Caco-2 (cell line): ENCODE measurements at places on chromosomes 12 and 14. TPM values are rescaled to one million over a fixed set of nuclear protein-coding genes. Genes with fewer than 3 reads are reported as not detected.
A peak's percentile ranks its signal among the peaks of the same experiment; 100 is the strongest.

GRCh38 chr14:100725587-100726387 is 905 bp upstream of the DLK1 start:
- H3K27ac ChIP-seq, result no peak overlapping the region
- H3K4me3 ChIP-seq, result no peak overlapping the region
- DNase-seq, result no peak
- no peaks in the 10 kb centered on the region for H3K36me3 ChIP-seq

DNA sequence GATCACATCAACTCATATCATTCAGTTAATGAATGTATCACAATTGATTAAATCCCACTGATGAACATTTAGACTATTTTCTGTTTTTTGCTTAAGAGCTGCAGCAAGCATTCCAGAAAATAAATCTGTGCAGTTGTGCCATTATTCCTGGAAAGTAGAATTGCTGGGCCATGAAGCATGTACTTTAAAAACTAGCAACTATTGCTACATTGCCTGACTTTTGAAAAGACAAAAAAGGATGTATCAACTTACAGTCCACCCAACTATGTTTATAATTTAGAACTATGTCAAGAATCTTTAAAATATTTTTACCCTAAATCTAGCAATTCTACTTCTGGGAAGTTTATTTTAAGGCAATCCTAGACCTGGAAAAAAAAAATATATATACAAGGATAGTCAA is 33.4 kb upstream of the ERGIC2 start:
- no peak overlapping the region for H3K27ac ChIP-seq
- no peaks in the 10 kb centered on the region for H3K4me1 ChIP-seq
- H3K4me3 ChIP-seq, result no peak overlapping the region
- no peaks in the 10 kb centered on the region for H3K36me3 ChIP-seq
- no peak for DNase-seq

DNA sequence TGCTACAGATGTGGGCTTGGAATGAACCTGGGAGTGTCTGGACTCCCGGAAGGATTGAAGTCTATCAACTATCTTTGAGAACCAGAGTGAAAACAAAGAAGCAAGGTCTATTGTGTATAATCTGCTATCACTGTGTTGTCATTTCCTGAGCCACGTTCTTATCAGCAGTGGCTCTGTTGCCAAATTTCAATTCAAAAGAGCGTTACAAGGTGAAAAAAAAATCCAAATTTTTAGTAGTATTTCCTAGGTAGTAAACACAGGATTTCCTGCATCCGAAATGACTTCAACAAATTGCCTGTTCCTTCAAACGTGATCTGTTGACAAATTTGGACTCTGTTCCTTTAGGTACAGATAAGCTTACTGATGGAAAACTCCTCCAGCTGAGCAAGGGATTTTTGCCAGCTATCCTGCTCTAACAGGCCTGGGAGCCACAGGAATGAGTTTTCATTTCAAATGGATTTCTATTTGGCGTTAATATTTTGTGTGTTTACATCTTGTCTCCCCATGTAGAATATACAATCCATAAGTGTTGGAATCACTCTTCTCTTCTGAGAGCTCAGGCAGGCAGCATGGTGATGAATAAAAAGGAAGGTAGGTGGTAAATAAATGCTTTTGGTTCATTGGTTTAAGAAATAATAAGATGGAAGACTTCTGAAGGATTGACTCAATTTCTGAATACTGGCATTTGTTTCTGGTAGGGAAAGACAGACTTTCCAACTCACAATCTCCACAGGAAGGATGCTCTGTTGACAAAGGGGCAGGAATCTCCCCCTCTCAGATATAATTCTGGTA is 58.5 kb downstream of the GPR135 start:
- no peak overlapping the region for H3K4me3 ChIP-seq
- no peak overlapping the region for H3K27ac ChIP-seq
- H3K4me1 ChIP-seq, result peaks cover 11% of the 10 kb centered on the region
- no peak for DNase-seq

GRCh38 chr14:93862265-93862664 is 64.9 kb upstream of the FAM181A start:
- H3K36me3 ChIP-seq, result no peaks in the 10 kb centered on the region
- H3K27me3 ChIP-seq, result no peaks in the 10 kb centered on the region; the same call in 1 of the 2 replicates
- H3K4me3 ChIP-seq, result no peak overlapping the region

GRCh38 chr14:21989090-21989489 is 315.5 kb upstream of the OR4E1 start:
- H3K27ac ChIP-seq, result no peak overlapping the region
- no peaks in the 10 kb centered on the region for H3K27me3 ChIP-seq
- H3K4me1 ChIP-seq, result no peaks in the 10 kb centered on the region
- no peak overlapping the region for H3K4me3 ChIP-seq

DNA sequence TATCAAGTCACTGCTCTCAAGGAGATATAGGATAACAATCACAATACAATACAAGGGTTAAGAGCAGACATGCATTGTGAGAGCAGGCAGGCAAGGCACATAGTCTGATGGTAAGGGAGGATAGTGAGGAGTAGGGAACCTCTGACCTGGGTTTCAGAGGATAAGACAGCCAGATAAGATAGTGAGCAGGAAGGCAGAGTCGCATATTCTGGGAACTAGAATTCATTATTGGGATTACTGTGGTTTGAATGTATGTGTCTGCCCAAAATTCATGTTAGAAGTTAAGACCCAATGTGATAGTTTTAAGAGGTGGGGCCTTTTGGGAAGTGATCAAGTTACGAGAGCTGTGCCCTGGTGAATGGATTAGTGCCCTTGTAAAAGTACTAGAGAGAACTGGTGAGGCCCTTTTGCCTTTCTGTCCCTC is 14.4 kb upstream of the ATF1 start:
- H3K4me3 ChIP-seq, result no peak overlapping the region
- H3K4me1 ChIP-seq, result peaks cover 37% of the 10 kb centered on the region
- H3K36me3 ChIP-seq, result peaks cover 1% of the 10 kb centered on the region; the same call in 1 of the 2 replicates
- peak overlapping the region; percentile 48 for H3K27ac ChIP-seq
- no peaks in the 10 kb centered on the region for H3K27me3 ChIP-seq
- DNase-seq, result no peak

GRCh38 chr12:118136559-118137003 is 657 bp downstream of the PEBP1 start:
- H3K4me3 ChIP-seq, result peak overlapping the region; percentile 74
- DNase-seq, result peak; percentile 41
- H3K27me3 ChIP-seq, result no peaks in the 10 kb centered on the region
- peaks cover 2% of the 10 kb centered on the region; the same call in 1 of the 2 replicates for H3K36me3 ChIP-seq

DNA sequence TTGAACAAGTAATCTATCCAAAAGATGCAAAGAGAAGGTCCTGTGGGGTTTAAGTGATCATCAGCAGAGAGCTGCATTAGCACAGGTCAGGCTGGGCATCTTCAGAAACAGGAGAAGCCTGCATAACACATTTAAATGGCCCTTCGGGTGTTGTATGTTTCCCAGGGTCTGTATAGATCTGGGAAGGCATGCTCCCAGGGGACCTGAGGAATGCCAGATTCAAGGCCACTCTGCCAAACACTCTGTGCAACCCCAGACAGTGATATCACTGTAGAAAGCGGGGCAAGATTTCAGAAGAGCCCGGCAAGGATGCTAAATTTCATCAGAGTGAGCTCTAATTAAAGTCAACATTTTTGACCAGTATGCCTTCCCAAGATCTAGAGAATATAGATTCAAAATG is 92.9 kb downstream of the ARMH4 start:
- H3K27me3 ChIP-seq, result no peaks in the 10 kb centered on the region; the same call in 1 of the 2 replicates
- no peak overlapping the region for H3K4me3 ChIP-seq
- no peaks in the 10 kb centered on the region for H3K4me1 ChIP-seq
- H3K27ac ChIP-seq, result no peak overlapping the region
- no peak for DNase-seq

- no peak overlapping the region for H3K27ac ChIP-seq
- H3K27me3 ChIP-seq, result no peaks in the 10 kb centered on the region
- H3K4me1 ChIP-seq, result no peaks in the 10 kb centered on the region
- no peaks in the 10 kb centered on the region for H3K36me3 ChIP-seq
Measured at GRCh38 chr12:119259484-119259883, 75.0 kb upstream of the CCDC60 start.

GRCh38 chr12:98503592-98504367 is 11.6 kb upstream of the TMPO start:
- DNase-seq, result peak; percentile 93
- H3K4me1 ChIP-seq, result peaks cover 23% of the 10 kb centered on the region
- H3K27me3 ChIP-seq, result no peaks in the 10 kb centered on the region
- peak overlapping the region; percentile 71 for H3K4me3 ChIP-seq
- peak overlapping the region; percentile 99 for H3K27ac ChIP-seq

DNA sequence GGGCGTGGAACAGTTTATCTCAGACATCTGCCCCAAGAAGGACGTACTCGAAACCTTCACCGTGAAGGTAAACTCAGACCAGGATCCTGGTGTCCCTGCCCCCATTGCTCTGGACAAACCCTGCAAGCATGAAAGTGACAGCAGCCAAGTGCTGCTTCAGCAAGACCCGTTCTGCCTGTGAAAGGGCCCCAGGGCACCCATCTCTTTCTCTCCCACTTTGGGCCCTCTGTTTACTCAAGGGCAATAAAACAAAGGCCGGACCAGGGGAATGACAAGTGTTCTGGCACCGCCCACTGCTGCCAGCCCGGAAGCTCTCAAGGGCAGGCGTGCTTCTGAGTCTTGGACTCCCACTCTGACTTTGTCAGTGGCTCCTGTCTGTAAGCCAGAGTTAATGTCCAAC is 35.3 kb downstream of the CD9 start:
- H3K36me3 ChIP-seq, result peaks cover 8% of the 10 kb centered on the region
- H3K4me3 ChIP-seq, result no peak overlapping the region

GRCh38 chr12:113134071-113134470 is 1.5 kb downstream of the RASAL1 start:
- H3K4me3 ChIP-seq, result no peak overlapping the region
- no peaks in the 10 kb centered on the region for H3K36me3 ChIP-seq
- no peaks in the 10 kb centered on the region; the same call in 1 of the 2 replicates for H3K4me1 ChIP-seq

- no peak for DNase-seq
- H3K4me1 ChIP-seq, result peaks cover 9% of the 10 kb centered on the region
- H3K27ac ChIP-seq, result no peak overlapping the region
- no peaks in the 10 kb centered on the region for H3K27me3 ChIP-seq
- no peak overlapping the region for H3K4me3 ChIP-seq
Measured at GRCh38 chr14:76829650-76830421, 3.6 kb downstream of the LRRC74A start.

DNA sequence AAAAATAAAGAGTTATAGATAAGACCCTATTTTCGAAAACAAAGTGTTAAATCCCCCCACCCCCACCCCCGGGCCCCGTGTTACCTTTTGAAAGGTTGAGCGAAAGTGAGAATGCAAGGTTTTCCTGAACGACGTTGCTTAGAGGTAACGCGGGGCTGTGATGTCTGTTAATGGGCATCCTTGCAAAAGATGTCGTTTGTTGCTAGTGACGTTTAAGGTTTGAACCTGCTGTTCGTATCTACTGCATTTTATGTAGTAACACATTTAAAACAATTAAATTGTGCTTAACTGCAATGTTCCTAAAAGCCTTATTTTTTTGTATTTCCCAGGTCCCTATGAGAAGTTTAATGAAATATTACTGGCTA is 1.2 kb downstream of the CPSF6 start:
- H3K36me3 ChIP-seq, result peaks cover 1% of the 10 kb centered on the region; the same call in 1 of the 2 replicates
- H3K4me1 ChIP-seq, result peaks cover 4% of the 10 kb centered on the region; the same call in 1 of the 2 replicates
- H3K27ac ChIP-seq, result peak overlapping the region; percentile 100

DNA sequence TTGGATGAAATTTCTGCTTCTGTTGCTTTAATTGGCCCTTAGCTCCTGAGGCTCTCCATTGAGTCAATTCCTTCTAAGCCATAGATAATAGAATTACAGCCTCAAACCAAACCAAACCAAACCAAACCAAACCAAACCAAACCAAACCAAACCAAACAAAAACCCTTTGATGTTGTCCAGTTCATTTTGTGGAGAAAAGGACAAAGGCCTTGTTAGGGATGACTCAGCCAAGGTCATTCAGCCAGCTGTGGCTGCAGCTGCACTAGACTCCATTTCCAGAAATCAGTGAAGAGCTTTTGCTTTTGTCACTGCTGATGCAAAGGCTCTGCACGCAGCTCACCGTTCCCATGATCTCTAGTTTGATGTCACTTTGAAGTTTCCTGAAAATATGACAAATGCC is 82.2 kb upstream of the RMST start:
- no peak for DNase-seq
- no peak overlapping the region for H3K4me3 ChIP-seq
- no peak overlapping the region for H3K27ac ChIP-seq
- no peaks in the 10 kb centered on the region for H3K36me3 ChIP-seq
- H3K27me3 ChIP-seq, result no peaks in the 10 kb centered on the region
- H3K4me1 ChIP-seq, result no peaks in the 10 kb centered on the region

DNA sequence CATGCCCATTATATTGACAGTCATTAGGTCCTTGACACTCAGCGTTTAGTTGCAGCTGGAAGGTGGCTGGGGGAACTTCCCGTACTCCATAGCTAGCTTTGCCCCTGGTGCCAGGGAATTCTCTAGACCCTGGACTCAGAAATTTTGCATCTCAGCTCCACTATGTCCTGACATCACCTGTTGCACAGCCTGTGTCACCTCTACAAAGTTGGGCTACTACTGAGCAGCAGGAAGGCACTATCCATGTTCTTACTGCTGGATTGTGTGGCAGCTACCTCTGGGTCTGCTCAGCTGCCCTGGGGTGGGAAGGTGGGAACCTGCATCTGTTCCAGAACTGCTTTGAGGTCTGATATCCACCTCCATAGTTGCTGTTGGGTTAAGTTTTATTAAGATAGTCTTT is 11.0 kb downstream of the KCNJ8 start:
- H3K27ac ChIP-seq, result peak overlapping the region; percentile 47
- DNase-seq, result no peak
- no peaks in the 10 kb centered on the region for H3K27me3 ChIP-seq
- H3K36me3 ChIP-seq, result no peaks in the 10 kb centered on the region

DNA sequence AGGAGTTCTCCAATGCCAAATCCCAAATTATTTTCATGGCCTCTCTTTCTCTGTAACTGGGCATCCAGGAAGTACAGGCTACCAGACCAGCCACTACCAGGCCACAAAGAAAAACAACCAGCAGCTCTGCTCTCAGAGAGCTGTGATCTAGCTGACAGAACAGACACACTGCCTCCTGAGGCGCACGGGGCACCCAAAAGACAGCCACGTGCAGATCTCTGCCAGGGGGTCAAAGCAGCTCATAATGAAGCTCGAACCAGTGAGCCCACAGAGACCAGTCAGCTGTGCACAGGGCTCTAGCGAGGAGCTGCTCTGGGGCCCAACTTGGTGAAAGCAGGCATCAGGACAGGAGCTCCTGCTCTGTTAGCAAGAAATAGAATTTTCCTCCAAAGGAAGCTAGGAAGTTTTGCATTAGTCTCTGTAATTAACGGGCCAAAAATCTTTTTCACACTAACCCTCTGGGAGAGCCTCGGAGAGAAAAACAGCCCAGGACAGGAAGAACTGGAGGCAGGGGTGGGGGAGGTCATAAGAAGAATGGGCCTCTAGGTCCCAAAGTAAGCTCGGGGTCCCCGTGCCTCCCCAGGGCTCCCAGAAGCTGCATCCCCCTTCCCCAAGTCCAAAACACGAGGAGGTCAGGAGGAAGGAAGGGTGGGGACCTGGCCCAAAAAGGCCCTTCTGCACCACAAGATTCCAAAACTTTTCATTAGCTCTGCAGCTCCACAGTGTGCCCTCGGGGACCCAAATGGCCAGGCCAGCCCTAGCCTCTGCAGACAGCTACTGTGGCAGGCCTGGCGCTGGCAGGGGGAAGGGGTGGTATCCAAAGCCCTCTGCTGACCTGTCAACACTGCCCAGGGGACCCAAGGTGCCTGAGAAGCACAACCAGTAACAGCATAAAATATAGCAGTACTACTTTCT is 30.2 kb downstream of the ACTN1 start:
- no peak overlapping the region for H3K27ac ChIP-seq
- no peak overlapping the region for H3K4me3 ChIP-seq
- H3K36me3 ChIP-seq, result no peaks in the 10 kb centered on the region
- DNase-seq, result no peak

The HOXC11 gene
- 1.7 and 2.2 TPM in 2 replicates for total RNA-seq

The FKBP3 gene
- 94.2 and 94.8 TPM in 2 replicates for total RNA-seq

The EML1 gene
- 5.9 and 7.2 TPM in 2 replicates for total RNA-seq

The TEX22 gene
- 0.86 and 0.91 TPM in 2 replicates for total RNA-seq

The PTPRR gene
- total RNA-seq, result 1.3 and 1.9 TPM in 2 replicates

The BICDL1 gene
- 10.8 and 14.2 TPM in 2 replicates for total RNA-seq

The BHLHE41 gene
- total RNA-seq, result 3.2 and 4.4 TPM in 2 replicates

The OR4E2 gene
- total RNA-seq, result not detected in 2 replicates

The AGAP2 gene
- 0.09 TPM in 1 of 2 replicates, not detected in the other for total RNA-seq

The THAP2 gene
- total RNA-seq, result 2.7 and 4.6 TPM in 2 replicates

The IL31 gene
- not detected in 2 replicates for total RNA-seq

The WNT5B gene
- 6.9 and 8.5 TPM in 2 replicates for total RNA-seq
